SHP77 treated with DMSO at 0.1 percent for 48 hours (cell line): ENCODE measurements at places on chromosomes 6 and 20.

- DNase-seq = no peak
These were observed 403.6 kb upstream of the GJE1 start for GRCh38 chr6:141729146-141729545.

- no peak for DNase-seq
These were observed 179.7 kb upstream of the SCGN start for GRCh38 chr6:25472306-25472705.

DNA sequence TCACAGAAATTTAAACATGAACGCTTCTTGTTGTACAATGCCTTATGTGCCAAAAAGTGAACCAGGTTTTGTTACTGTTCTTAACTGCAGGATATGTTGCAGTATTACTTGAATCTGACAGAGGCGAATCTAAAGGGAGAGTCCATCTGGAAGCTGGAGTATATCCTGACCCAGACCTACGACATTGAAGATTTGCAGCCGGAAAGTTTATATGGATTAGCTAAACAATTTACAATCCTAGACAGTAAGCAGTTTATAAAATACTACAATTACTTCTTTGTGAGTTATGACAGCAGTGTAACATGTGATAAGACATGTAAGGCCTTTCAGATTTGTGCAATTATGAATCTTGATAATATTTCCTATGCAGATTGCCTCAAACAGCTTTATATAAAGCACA lies 19.9 kb downstream of the SMPDL3A start:
- no peak for DNase-seq

GRCh38 chr6:136471922-136472321 lies 78.3 kb downstream of the MAP7 start:
- DNase-seq = no peak

- no peak for DNase-seq
These were observed 279.9 kb downstream of the CD83 start for GRCh38 chr6:14397518-14397901.

DNA sequence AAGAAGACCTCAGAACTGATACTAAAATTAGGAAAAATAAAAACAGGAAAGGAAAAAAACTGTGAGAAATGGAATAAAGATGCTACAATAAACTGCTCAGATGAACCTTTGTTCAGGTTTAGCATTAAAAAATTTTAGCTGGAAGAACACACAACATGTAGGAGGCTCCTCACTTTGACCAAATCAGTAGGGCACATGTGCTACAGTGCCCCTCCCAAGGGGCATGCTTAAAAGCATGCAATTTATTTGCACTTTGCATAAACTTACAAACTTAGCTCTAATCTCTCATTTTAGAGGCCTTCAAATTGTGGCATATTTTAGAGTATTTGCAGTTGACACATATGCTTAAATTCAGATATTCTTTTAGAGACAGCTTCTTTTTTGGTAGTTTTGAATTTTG lies 570.2 kb downstream of the UTRN start:
- DNase-seq = no peak

- DNase-seq = no peak
These were observed 241.4 kb downstream of the ADGB start for GRCh38 chr6:146840216-146840615.

DNA sequence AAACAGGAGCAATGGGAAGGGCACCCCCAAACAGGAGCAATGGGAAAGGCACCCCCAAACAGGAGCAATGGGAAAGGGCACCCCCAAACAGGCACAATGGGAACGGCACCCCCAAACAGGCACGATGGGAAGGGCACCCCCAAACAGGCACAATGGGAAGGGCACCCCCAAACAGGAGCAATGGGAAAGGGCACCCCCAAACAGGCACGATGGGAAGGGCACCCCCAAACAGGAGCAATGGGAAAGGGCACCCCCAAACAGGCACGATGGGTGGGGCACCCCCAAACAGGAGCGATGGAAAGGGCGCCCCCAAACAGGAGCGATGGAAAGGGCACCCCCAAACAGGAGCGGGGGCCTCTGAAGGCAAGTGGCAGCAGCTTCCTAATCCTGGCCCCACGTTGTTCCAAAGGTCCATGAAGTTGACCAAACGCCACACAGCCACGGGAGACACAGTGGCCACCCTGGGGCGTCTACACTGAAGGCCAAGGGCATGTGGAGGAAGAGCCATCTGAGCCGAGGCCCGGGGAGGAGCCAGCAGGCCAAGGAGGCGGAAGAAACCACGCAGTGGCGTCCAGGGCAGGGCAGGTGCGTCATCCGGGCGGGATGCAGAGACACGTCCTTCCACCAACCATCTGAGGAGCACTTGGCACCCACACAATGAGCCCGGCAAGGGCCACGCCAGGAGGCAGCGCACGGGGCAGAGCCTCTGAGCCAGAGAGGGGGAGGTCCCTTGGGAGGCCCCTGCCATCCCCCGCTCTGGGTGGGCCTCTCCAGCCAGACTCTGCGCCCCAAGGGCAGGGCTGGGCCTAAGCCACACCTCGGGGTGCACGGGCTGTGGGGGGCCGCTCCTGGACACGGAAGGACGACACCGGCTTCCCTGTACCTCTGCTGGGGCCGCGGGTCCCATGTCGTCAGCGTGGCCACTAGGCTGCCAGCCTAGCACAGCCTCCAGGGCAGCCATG lies 21.5 kb upstream of the NTSR1 start:
- no peak for DNase-seq

DNA sequence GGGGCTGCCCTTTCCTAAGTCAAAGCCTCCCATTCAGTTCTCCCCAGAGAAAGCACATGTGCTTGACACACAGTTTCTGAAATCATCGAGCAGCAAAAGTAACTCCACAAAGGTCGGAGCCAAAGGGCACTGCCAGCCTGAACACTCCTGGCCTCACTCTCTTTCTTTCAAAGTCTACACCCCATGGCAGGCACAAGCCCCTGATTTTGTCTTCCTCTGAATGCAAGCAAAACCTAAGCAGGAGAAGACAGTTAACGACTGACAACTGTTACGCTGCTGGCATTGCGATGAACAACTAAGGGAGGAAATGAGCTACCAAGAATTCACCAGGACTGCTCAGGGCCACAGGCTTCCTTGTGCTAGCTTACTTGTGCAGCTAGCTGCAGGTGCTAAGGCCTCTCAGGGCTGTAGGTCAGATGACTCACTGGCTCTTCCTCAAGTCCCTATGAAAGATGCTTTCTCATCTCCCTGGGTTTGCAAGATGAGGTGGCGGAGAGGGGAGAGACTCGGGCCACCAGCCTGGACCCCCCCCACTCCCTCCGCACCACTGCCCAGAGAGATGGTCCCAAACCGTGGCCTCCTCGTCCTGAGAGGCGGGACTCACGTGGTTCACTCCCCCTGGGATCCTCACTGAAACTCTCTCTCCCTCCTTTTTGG lies 208.2 kb downstream of the DLL1 start:
- DNase-seq = no peak

DNA sequence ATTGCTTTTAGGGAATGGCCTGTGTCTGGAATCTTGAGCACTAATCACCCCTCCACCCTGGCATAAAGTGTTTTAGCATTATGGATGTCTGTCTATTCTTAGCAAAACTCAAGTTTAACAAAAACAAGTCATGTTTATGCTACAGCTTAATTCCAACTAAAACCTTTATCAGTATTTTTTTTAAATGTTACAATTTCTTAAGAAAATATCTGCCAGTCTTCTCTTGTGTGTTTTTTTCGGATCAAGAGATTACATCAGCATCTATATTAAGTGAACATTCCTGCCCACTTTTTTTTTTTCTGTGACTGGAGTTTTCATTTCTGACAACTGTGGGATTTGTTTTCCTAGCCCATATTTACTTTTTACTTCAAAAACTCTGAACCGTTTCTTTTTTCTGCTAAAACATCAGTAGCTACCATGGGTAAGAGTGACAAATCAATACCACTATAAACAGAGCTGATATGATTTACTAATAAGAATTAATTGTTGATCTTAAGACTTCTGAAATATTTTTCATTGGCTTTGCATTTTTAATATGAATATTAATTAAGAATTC lies 94.3 kb downstream of the EDN1 start:
- DNase-seq = no peak

DNA sequence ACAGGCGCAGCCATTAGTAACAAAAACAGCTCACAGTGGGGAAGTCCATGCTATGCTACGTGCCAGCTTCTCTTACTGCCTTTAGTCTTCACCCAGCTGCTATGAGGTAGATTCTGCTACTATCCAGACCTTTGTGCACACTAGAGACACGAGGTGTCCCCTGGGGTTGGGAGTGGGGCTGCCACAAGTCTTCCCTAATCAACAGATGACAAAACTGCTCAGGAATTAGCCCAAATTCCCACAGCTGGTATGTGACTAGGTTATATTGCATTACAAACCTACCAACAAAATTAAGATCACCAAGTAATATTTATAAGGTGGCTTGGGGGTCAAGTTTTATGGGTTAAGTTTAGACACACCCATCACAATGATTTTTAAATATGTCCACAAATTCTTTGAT lies 63.3 kb downstream of the PSMB1 start:
- no peak for DNase-seq

- no peak for DNase-seq
These were observed at the start of gene HLA-DPB1 for GRCh38 chr6:33075568-33076405. Gene HLA-DPB1, plus strand, starts transcription at chr6:33075990. Its CDS starts 52 bp downstream, at chr6:33076042.

DNA sequence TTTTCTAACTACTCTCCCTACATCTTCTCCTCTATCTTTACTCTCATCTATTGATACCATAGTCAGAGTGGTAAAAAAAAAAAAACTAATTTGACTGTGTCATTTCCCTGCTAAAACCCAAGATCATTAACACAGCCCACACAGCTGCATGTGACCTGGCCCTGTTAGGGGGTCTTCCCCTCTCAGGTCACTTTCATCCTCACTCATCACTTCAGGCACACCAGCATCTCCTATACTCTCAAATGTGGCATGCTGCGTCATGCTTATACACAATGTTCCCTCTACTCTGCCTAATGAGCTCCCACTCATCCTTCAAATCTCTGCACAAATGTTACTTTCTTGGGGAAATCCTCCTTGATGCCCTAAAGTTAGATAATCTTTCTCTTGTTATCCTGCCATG lies 86.8 kb downstream of the CDK19 start:
- no peak for DNase-seq

DNA sequence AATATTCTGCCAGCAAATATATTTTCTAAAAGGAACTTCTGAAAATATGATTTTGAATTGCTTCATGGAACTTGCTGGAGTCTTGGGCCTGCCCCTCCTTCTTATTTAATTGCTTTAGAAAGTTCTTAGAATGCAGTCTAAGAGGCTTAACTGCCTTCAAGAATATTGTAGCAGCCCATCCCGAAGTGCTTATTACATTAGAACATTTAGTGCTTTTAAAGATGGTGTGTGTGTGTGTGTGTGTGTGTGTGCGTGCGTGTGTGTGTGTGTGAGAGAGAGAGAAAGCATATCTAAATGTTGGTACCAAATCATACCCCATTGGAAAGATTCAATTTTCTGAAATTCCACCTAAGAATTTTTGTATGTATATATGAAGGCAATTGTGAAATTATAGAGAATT lies 193.5 kb downstream of the SLC24A3 start:
- no peak for DNase-seq

DNA sequence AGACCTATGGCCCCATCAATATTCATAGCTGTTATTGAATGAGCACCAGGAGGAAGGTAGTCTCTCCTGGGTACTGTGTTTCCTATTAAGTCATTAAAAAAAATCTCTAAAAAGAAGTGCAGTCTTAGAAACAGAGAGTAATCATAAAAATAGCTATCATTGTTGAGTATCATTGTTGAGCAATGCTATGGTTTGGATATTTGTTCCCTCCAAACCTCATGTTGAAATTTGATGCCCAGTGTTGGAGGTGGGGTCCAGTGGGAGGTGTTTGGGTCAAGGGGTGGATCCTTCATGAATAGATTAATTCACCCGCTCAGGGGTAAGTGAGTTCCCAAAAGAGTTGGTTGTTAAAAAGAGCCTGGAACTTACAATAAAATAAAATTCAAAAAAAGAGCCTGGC lies 88.1 kb upstream of the IYD start:
- no peak for DNase-seq

GRCh38 chr6:154164397-154164796 lies 125.4 kb downstream of the OPRM1 start:
- no peak for DNase-seq

GRCh38 chr20:1842281-1842680 lies 52.9 kb upstream of the SIRPA start:
- no peak for DNase-seq

GRCh38 chr6:51640021-51640420 lies 447.4 kb downstream of the PKHD1 start:
- no peak for DNase-seq

DNA sequence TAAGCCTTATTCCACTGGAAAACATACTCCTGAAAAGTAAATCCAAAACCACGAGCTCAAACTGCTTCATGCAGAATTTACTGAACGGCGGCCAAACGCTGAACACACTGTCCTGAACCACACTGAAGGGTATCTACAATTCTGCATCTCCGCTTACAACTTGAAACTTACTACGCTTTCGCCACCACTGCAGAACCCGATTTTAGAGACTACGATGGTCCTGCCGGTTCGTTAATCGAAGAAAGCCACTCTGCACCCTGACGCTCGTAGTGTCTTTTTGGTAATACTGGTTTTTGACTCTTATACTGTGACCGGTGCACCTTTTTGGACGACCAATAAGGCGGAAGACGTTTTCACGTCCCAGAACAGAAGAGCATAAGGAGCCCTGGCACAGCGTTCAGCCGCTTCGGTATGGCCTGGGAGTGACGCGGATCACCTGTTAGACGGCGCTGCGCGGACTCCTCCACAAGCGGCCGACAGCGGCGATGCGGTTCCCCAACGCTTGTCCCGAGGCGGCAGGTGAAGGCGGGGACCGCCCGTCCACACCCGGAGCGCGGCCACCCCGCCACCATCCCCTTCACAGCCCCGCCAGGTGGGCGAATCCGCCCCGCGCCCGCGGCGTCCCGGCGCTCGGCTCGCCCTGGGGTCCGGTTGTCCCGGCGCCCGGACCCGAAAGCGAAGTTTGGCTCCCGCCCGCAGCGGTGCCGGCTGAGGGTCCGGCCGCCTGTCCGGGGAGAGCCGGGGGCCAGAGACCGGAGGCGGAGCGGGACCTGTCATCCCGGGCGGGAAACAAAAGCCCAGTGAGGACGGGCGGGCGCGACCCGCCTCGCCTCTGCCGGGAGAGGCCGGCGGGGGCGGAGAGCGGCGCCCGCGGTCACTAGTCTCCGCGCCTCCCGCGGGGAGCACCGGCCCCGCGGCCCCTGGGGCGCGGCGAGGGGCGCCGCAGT lies 784 bp downstream of the FKBP5 start:
- no peak for DNase-seq

DNA sequence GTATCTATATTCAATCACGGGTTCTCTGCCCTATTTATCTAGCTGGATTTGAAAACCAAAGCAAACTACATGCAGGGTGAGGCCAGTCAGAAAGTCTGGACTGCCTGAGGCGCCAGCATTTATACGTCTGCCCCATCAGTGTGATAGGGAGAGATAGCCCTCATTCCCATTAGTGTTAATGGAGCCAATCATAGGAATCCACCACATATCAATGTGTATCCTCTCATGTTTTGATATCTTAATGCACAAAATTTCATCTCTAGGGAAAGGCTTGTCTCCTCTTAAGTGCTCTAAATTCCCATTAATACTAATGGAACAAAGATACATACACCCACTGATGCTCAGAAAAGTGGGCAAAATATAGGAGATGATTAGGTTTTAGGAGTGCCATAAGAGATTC lies 376.2 kb downstream of the BTBD3 start:
- no peak for DNase-seq
